ENCODE measurements at places on chromosomes 4 and X.
A peak's percentile ranks its signal among the peaks of the same experiment; 100 is the strongest.

DNA sequence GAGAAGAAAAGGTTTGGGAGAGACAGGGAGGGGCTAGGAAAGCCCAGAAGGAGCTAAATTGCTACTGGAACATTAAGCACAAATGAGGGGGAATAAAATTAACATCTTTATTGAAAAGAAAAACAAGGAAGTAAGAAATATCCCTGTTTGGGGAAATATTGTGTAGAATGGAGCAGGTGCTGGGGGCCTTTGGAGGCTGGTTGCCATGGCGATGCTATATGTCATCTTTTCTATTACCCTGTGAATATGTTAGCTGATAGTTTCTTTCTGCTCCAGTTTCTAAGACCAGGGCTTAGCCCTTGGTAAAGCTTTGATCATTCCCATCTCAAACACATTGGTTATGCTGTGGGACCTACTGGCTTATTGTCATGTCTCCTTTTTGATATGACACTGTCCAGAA lies 28.7 kb downstream of the TMEM31 start:
- DNase-seq, result no peak

DNA sequence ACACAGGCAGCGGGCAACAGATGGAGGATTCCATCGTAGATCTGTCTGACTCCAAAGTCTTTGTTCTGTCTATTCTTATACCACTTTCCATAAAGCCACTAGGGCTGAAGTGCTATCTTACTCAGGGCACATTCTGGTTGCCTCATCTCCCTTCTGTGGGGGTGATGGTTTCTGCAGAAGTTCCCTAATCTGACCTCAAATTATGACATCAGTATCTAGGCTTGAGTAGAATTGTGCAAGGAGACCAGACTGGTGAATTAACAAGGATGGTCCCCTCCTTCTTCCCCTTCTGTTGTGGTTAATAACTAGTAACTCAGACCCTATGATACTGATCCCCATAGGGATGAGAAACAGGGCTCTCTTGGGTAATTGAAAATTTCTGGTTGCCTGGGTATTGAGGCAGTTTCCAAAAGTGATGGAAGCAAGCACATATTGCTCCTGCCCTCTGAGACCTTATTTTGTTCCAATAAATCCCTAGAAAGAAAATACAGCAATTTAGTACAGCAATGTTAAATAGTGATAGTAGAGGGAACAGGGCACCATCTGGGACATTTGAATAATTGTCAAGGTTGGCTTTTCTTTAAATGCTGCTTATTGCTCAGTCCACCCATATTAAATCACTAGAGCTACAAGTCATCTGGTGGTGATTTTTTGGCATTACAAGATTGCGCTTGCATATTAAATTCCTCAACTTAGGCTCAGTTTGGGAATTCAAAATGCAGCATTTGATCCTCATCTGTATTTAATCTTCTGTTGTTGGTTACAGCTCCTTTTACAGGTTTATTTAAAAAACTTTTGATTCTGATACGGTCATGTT lies 57.3 kb upstream of the AP1S2 start:
- DNase-seq, result no peak

- DNase-seq, result no peak
Measured at GRCh38 chr4:170374770-170375169, 285.0 kb upstream of the AADAT start.

- no peak for DNase-seq
Measured at GRCh38 chr4:53813998-53814397, 222.7 kb upstream of the LNX1 start.

DNA sequence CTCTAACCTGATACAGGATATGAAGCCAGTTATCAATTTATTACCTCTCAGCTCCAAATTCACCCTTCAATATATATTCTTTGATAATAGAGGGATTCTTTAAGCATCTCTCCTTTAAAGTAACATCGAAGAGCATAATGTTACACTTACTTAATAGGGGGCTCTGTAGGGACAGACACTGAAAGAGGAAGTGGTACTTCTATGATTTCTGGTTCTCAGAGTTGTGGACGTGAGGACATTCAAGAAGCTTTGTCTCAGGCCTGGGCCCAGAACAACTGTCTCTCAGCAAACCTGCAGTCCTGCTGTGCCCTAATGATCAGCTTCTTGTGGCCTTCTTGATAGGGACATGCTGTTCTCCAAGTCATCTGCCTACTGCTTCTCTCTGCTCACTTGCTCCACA lies 4.2 kb upstream of the ZXDB start:
- no peak for DNase-seq

GRCh38 chr4:125626946-125627345 lies 312.2 kb downstream of the FAT4 start:
- no peak for DNase-seq

- DNase-seq, result no peak
Measured at GRCh38 chr4:188245651-188246050, 106.4 kb downstream of the TRIML1 start.

GRCh38 chrX:65668377-65669310 lies 1.2 kb downstream of the MSN start:
- peak; percentile 56 for DNase-seq

GRCh38 chrX:136667446-136668168 lies 19.6 kb downstream of the CD40LG start:
- no peak for DNase-seq

GRCh38 chr4:182147391-182147790 lies 95.8 kb upstream of the TENM3 start:
- DNase-seq, result no peak

DNA sequence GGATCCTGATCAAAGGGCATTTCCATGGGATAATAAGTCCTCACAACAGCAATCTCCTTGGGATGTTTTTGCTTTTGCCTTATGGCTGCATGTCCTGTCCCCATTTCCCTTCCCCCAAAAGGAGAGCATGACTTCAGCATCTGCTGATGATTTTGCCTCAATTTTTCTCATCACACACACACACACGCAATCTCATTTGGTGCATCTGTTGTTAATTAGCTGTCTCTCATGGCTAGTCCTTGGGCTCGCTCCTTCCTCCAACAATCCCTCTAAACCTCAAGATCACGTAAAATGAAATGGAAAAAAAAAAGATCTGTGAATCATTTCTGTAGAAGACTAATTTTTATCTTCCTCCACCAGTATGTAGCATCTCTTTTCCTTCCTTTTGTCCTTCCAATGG lies 153.6 kb downstream of the RBMX2 start:
- no peak for DNase-seq

- no peak for DNase-seq
Measured at GRCh38 chr4:121272526-121272925, 108.3 kb downstream of the QRFPR start.

DNA sequence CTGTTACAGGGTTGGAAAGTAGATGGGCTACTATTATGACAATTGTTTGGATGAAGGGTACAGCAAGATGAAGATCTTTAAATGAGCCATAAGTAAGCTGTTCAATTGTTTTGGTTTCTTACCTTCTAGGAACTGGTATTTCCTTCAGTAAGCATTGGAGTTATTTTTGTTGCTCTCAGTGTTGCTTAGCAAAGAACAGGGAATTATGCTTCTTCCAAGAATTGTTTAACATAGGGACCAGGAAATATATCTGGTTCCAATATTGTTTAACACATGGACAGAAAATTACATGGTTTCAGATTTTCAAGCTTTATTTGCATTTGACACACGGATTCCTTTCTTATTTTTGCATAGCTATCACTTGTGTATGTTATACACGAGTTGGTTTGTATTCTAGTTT lies 1999.0 kb downstream of the ARAP2 start:
- DNase-seq, result no peak

- DNase-seq, result no peak
Measured at GRCh38 chr4:77695774-77696173, 90.2 kb downstream of the CXCL13 start.

DNA sequence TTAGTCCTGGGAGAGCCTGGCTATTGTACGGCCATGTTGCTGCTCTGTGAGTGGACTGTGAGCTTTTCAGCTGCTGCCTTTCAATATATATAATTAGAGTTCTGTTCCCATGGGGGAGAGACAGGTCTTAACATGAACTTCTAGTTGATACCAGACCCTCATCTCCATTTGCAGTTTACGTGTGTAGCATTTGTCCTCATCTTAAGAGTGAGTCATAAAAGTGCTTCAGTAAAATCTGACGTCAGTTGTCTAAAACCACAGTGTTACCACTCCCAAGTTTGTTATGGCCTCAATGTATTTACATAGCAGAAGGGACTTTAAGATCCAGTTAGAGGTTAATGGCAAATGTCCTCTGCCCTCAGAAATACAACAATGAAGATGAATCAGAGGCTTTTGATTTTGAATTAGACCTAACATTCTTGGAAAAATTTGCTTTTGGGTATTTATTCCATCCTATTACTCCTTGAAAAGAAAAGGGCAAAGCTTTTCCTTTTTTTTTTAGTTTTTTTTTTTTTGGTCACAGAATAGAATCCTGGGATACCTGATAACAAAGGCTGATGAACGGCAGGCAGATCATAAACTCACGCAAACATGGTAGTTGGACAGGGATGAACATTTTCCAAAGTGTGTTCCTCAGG lies 38.6 kb downstream of the PHOX2B start:
- DNase-seq, result no peak

DNA sequence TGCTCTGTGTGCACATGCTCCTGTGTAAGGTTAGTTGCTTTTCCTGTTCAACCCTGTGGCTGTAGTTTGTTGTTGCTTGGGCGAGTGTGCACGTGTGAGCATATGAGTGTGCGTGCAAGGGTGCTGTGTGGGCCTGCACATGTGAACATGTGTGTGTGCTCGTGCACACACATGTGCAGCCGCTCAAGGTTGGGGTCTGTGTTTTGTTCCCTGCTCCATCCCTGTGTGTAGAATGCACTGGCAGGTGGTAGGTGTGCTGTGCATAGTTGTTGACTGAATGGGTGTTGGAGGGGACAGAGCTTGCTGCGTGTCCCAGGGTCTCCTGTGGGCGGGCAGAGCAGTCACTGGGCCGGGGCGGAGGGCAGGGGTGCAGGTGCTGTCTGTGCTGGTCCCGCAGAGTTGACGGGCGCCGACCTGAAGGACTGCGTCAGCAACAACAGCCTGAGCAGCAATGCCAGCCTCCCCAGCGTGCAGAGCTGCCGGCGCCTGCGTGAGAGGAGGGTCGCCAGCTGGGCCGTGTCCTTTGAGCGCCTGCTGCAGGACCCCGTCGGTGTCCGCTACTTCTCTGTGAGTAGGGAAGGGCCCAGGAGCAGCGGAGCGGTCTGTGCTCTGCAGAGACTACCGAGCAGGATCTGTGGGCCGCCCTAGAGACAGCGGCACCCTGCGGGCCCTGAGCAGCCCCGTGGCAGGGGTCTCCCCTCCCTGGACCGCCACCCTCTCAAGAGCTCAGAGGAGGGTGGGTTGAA lies 27.9 kb upstream of the HGFAC start:
- DNase-seq, result no peak

- DNase-seq, result no peak
Measured at GRCh38 chr4:182560358-182560757, 317.2 kb downstream of the TENM3 start.
